Mucosa of gallbladder (tissue), 1 donor: ENCODE measurements at places on chromosomes 1 and 21. TPM values are rescaled to one million over a fixed set of nuclear protein-coding genes. Genes with fewer than 3 reads are reported as not detected.
A peak's percentile ranks its signal among the peaks of the same experiment; 100 is the strongest.

GRCh38 chr1:55140546-55140983 is 74.6 kb downstream of the USP24 start:
- peak; percentile 81 for DNase-seq

DNA sequence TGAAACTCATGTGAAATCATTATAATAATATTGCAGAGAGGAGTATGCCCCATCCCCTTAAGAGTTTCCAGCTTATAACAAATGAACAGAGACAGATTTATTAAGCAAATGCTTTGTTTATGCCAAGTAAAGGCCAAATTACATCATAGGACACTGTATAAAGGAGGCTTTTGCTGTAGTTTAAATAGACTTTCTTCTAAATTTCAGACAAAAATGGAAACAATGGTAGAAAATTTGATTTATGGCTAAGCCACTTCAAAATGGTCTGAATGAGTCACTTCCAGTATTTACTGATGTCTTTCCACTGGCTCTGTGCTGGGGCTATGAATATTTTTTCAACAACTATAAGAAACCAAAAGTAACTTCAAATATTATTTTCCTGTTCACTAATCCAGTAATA is 81.1 kb upstream of the ST6GALNAC5 start:
- no peak for DNase-seq

KHDC4 gene
- 44.5 TPM for total RNA-seq

DNA sequence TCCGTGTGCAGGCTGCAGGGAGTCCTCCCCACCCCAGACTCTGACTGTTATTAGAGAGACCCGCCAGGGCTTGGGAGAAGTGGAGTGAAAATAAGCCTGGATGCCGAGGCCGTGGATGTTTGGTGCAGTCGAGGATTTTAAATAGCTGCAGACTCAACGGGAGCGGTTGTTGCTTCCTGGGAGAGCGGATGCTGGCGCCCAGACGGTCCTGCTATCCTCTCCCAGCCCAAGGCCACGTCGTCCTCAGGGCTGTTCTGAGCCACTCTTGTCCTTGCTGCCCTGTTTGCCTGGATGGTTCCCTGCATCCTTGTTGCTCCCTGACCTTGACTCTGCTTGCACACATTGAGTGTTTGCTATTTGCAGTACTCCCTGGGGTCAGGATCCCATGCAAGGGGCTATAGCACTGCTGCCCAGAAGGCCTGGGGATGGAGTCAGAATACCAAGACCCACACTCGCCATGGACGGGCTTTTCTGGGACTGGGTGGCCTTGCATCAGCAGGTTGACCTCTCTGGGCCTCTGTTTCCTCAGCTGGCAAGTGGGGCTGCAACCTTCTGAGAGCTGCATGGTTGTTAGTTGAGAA is 205.3 kb upstream of the C1orf174 start:
- no peak for DNase-seq

DNA sequence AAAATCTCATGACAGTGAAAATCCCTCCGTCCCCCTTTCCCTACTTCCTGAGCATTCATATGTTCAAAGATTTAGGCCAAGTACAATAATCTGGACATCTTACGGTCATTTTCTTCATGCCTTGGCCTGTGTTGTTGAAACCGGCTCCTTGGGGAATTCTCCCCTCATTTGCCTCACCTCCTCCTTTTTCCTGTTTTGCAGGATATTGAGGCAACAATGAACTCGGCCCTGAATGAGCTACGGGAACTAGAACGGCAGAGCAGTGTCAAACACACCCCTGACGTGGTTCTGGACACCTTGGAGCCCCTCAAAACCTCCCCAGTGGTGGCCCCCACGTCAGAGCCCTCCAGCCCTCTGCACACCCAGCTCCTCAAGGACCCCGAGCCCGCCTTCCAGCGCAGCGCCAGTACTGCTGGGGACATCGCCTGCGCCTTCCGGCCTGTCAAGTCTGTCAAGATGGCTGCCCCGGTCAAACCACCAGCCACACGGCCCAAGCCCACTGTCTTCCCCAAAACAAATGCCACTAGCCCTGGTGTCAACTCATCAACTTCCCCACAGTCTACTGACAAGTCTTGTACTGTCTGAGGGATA is 9.3 kb upstream of the IKBKE start:
- DNase-seq: no peak

DNA sequence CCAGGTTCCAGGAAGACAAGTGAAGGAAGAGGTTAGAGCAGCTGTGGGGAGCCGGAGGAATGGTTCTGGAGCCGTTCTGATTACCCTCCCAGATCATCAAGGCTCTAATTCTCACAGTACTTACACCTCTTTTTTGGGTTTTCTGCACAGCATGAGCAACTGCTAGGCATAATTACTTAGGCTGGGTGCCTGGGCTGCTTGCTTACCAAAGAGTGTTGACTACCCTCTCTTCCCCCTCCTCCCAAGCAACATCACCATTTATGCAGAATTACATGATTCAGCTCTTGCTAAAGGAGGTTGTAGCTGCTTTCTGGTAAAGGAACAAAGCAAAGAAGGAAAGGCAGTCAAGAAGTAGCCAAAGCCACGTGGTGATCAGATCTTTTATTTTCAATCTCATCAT is 397.2 kb downstream of the KCNH1 start:
- no peak for DNase-seq

DNA sequence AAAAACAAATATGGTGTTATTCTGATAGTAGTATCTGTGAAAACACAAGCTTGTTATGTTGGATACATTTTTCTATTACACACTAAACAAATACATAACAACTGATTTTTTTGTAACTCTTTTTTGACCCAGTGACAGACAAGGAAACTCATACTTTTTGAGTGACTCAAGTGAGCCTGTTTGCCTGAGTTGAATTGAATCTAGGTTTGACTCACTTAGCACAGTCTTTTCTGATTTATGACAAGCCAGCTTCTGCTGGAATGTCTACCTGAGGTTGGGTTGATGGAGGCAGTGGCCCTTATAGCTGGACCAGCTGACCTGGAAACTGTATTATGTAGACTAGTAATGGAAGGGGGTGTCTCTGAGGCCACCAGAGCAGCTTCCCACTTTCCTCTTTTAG is 4.2 kb upstream of the CLCA4 start:
- no peak for DNase-seq

DPH5 gene
- total RNA-seq: 25.6 TPM

TSACC gene
- not detected for total RNA-seq

PTAFR gene
- total RNA-seq: 9.8 TPM
